ENCODE measurements at places on chromosomes 6 and 20.

GRCh38 chr6:169579407-169580111 lies 122.3 kb downstream of the WDR27 start:
- H3K4me1 ChIP-seq, result peaks cover 8% of the 10 kb centered on the region
- no peak for DNase-seq
- peaks cover 14% of the 10 kb centered on the region for H3K36me3 ChIP-seq
- no peak overlapping the region for H3K4me3 ChIP-seq

DNA sequence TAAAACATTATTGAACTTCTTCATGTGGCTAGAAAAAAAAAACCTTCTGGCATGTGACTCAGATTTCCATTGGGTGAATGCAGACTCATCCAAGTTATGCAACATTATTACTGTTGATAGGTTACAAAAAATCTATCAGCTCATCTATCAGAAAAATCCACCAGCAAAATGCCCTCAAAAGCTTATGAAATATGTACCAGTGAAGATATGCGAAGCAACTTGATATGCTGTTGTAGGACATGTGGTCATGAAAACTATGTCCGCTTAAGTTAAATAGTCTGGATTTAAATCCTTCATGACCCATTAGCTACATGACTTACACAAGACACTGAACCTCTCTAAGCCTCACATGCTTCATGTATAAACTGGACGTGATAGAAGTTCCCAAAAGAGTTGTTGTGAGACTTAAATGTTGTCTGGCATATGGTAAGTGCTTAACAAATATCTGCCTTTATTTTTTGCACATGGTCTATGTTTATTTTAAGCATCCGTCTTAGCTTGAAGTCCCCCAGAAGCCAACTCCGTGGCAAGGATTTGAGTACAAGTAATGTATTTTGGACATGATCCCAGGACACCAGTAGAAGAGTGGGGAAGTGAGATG lies 12.5 kb upstream of the BFSP1 start:
- H3K27me3 ChIP-seq, result peaks cover 10% of the 10 kb centered on the region
- no peak overlapping the region for H3K27ac ChIP-seq
- no peak overlapping the region for H3K4me3 ChIP-seq
- peaks cover 2% of the 10 kb centered on the region for H3K4me1 ChIP-seq
- no peaks in the 10 kb centered on the region for H3K36me3 ChIP-seq
- no peak for DNase-seq

DNA sequence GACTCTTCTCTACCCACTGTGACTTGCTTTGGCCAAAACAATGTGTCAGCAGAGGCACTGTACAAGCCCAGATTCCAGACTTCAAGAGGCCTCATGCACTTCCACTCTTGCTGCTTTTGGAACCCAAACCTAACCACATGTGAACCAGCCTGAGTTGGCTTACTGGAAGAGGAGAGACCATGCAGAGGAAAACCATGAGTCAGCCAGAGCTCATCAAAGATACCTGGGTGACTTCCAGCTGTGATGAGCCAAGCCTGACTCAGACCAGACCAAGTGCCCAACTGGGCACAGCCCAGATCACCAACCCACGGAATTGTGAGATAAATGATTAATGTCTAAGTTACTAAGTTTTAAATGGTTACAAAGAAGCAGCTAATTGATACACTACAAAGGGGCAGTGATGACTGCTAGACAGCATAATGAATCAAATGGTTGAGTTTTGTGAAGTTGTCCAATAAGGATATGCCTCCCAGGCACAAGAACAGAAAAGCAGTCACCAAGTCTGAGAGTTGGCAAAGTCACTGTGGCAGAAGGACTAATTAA lies 16.2 kb upstream of the BEND6 start:
- no peak overlapping the region for H3K4me3 ChIP-seq
- H3K27ac ChIP-seq, result no peak overlapping the region
- H3K4me1 ChIP-seq, result peaks cover 7% of the 10 kb centered on the region
- peaks cover 6% of the 10 kb centered on the region for H3K36me3 ChIP-seq
- DNase-seq, result peak; percentile 39

DNA sequence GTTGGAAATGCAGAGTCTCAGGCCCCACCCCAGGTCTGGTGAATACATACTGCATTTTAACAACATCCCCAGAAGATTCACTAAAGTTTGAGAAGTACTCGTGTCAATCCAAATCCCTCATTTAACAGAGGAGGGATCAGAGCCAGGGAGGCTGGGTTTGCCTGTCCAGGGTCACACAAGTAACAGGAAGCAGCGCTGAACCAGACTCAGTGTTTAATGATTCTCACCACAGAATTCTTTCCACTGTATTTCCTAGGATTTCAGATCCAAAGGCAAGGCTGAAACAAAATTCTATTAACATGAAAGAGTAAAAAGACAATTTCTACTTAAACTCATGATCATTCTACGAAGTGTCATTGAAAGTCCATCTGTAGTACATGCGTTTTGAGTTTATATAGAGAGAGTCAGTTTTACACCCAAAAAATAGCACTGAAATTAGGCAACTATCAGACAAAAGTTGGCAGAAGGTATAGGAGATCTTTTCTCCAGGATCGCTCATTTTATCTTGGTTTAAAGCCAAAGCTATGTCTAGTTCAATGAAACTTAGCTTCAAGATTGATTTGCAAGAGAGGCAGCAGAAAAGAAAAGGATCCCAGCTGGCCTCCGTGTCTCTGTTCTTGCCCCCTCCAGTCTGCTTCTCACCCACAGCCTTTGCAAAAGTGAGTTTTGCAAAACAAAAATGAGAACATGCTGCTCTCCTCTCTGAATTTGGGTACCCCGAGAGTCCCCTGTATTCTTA lies 6.0 kb upstream of the AGPAT4 start:
- no peak overlapping the region for H3K4me3 ChIP-seq
- H3K27ac ChIP-seq, result no peak overlapping the region
- DNase-seq, result no peak
- peaks cover 2% of the 10 kb centered on the region for H3K27me3 ChIP-seq
- peaks cover 2% of the 10 kb centered on the region for H3K4me1 ChIP-seq
- no peaks in the 10 kb centered on the region for H3K36me3 ChIP-seq

DNA sequence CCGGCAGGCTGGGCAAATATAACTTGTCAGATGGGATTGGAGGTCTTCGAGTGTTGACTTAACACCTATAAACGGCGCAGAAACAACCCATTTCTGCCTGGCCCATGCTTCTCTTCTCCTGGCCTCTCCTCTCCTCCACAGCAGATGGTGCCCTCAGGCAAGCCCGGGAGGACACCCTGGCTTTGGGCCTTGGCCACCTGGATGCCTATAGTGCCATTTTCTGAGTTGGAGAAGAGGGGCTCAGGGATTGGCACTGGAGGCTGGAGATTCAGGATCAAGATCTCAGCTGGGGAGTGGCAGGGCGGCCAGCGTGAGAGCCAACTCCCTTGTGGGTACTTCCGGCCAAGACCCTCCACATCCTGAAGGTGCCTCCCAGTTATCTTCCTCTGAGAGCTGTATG lies 211.9 kb upstream of the PMEPA1 start:
- no peak for DNase-seq
- no peaks in the 10 kb centered on the region for H3K4me1 ChIP-seq
- H3K27me3 ChIP-seq, result peaks cover 3% of the 10 kb centered on the region
- H3K4me3 ChIP-seq, result no peak overlapping the region

DNA sequence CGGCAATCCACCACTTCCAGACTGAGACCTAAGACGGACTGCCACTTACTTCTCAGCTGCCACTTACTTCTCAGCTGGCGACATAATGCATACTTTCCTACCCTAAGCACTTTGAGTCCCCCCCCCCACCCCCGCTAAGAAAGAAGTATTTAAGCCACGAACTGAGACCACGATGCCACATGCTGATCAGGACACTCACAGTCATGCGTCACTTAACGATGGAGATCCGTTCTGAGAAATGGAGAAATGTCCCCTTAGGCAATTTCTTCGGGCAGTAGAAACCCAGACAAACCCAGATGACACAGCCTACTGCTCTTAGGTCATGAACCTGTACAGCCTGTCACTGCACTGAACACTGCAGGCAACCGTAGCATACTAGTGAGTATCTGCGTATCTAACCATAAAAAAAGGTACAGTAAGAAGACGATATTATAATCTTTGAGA lies 690 bp downstream of the IFNGR1 start:
- peaks cover 45% of the 10 kb centered on the region for H3K4me1 ChIP-seq
- H3K4me3 ChIP-seq, result peak overlapping the region; percentile 92
- H3K36me3 ChIP-seq, result peaks cover 7% of the 10 kb centered on the region
- no peaks in the 10 kb centered on the region for H3K27me3 ChIP-seq

DNA sequence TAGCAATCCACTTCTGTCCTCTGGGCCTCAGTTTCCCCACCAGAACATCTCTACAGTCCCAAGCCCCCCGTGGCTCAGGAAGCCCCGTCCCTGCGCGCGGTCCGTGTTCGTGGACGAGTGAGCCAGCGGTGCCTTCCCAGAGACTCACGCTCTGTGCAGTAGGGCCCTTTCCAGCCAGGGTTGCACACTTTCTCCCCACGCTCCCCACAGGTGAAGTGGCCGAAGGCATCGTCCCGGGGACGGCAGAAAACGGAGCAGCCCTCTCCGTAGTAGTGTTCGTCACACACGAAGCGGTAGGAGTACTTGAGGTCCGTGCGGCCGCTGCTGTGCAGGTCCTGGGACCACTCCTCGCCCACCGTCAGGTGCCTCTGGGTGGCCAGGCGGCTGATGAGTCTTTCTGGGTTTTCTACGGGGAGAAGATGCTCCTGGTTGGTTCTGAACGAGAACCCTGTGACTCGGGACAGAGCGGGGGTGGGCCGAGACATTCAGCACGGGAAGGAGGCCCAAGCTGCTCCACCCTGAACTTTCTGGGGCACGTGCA lies 2.7 kb downstream of the DLL1 start:
- peaks cover 24% of the 10 kb centered on the region for H3K4me1 ChIP-seq
- H3K27me3 ChIP-seq, result peaks cover 42% of the 10 kb centered on the region
- H3K4me3 ChIP-seq, result peak overlapping the region; percentile 75
- no peak for DNase-seq

DNA sequence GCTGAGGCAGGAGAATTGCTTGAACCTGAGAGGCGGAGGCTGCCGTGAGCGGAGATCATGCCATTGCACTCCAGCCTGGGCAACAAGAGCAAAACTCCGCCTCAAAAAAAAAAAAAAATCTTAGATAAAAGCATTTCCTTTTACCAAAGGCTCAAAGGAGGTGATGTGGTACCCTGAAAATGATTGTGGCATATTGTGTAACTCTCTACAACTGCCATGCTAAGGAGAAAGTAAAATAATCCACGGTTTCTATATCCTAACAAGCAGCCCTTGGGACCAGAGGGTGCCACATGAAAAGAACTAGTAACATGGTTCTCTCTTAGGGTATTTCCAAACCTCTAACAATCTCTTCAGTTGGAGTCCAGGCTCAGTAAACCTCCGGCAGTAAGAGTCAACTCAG lies 38.8 kb upstream of the SLA2 start:
- H3K36me3 ChIP-seq, result peaks cover 3% of the 10 kb centered on the region
- H3K27me3 ChIP-seq, result no peaks in the 10 kb centered on the region
- H3K27ac ChIP-seq, result no peak overlapping the region
- H3K4me1 ChIP-seq, result no peaks in the 10 kb centered on the region

DNA sequence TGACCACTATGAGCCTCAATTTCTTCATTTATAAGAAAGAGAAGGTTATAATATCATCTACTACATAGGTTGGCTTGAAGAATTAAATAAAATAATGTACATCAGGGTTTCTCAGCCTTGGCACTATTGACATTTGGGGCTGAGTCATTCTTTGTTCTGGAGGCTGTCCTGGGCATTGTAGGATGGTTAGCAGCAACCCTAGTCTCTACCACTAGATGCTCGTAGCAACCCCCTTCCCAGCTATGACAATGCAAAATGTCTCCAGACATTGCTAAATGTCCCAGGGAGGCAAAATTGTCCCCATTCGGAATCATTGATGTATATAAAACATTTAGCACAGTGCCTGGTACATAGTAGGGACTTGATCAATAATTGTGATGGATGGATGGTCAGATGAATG lies 152.1 kb downstream of the KHDC1L start:
- H3K27me3 ChIP-seq, result no peaks in the 10 kb centered on the region
- no peak overlapping the region for H3K27ac ChIP-seq
- no peaks in the 10 kb centered on the region for H3K36me3 ChIP-seq
- H3K4me1 ChIP-seq, result no peaks in the 10 kb centered on the region
- H3K4me3 ChIP-seq, result no peak overlapping the region

- H3K4me1 ChIP-seq, result no peaks in the 10 kb centered on the region
- H3K27ac ChIP-seq, result no peak overlapping the region
- no peak for DNase-seq
- no peak overlapping the region for H3K4me3 ChIP-seq
- H3K27me3 ChIP-seq, result peaks cover 19% of the 10 kb centered on the region
These were observed 35.9 kb upstream of the MAP3K4 start for GRCh38 chr6:160955508-160956295.

- H3K36me3 ChIP-seq, result peaks cover under 1% of the 10 kb centered on the region
- no peaks in the 10 kb centered on the region for H3K27me3 ChIP-seq
- no peak overlapping the region for H3K4me3 ChIP-seq
- no peak for DNase-seq
These were observed 151.8 kb downstream of the THEMIS start for GRCh38 chr6:127749095-127749494.

- no peaks in the 10 kb centered on the region for H3K27me3 ChIP-seq
- no peak for DNase-seq
- H3K36me3 ChIP-seq, result peaks cover 13% of the 10 kb centered on the region
- peaks cover 14% of the 10 kb centered on the region for H3K4me1 ChIP-seq
These were observed 21.5 kb downstream of the FOXP4 start for GRCh38 chr6:41567684-41568083.

- no peaks in the 10 kb centered on the region for H3K27me3 ChIP-seq
- no peak for DNase-seq
- H3K4me1 ChIP-seq, result peaks cover 2% of the 10 kb centered on the region
- H3K4me3 ChIP-seq, result no peak overlapping the region
These were observed 372 bp downstream of the KIAA0408 start for GRCh38 chr6:127458817-127459216.

DNA sequence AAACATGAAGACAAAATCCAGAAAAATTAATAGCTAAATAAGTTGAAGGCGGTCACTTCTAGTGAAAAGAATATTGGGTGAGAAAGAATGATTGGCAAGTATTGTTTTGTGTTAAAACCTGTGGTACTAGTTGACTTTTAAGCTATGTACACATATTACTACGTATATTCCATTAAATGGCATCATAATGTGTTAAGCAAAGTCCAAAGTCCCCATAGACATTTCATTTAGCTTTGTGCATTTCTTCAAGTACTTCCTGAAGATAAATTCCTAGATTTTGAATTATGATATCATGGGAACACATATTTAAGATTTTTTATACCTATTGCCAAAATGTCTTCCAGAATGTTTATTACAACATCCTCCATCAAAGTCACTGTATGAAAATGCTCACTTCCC lies 272.7 kb upstream of the IRAK1BP1 start:
- no peaks in the 10 kb centered on the region for H3K4me1 ChIP-seq
- H3K36me3 ChIP-seq, result no peaks in the 10 kb centered on the region
- no peaks in the 10 kb centered on the region for H3K27me3 ChIP-seq
- H3K27ac ChIP-seq, result no peak overlapping the region
- DNase-seq, result no peak

DNA sequence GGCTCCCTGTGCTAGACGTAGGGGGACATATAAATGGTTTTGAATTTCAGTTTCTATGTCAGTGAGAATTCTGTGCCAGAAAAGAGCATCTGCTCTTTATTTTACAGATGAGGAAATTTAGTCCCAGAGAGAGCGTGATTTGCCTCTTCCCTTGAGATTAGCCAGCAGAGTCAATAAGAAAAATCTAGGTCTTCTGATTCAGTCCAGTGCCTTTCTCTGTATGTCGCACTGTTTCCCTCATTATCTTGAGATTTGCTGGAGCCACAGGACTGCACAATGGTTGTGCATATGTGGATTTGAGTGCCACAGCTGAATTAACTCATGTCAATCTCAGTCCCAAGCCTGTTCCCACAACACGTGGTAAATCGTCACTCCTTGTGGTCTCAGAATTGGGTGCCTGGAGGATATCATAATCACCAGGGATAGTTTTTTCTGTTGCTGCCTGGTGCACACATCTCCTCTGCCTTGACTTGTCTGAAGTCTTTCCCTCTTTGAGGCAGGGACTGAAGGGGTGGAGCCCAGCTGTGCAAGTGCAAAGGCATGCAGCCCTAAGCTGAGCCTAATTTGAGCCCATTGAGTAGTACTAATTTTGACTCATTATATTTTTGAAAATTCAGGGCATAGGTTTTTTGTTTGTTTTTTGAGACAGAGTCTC lies 276.7 kb downstream of the SOX4 start:
- DNase-seq, result no peak
- no peaks in the 10 kb centered on the region for H3K4me1 ChIP-seq
- no peak overlapping the region for H3K4me3 ChIP-seq

Data from activated CD4-positive, alpha-beta memory T cell treated with anti-CD3 and anti-CD28 coated beads for 36 hours (primary cell).